ENCODE measurements at places on chromosomes 7 and 10.

DNA sequence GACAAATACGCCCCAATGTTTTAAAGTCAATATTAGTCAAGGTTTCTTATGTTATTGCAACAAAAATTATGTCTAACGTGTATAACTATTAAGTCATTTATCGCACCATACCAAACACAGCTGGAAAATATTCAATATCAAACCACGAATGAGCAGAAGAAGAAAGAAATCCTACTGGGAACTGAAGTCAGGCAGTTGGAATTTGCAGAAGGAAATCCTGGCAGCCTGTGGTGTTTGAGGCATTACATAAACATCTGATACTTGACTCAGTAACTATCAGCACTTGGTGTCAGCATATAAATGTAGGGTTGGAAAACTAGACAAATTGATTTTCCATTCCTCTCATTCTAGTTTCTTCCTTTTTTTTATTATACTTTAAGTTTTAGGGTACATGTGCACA is 83.4 kb upstream of the NUPR2 start:
- no peak for DNase-seq

GRCh38 chr7:152486968-152487367 is 51.2 kb upstream of the KMT2C start:
- DNase-seq = no peak

DNA sequence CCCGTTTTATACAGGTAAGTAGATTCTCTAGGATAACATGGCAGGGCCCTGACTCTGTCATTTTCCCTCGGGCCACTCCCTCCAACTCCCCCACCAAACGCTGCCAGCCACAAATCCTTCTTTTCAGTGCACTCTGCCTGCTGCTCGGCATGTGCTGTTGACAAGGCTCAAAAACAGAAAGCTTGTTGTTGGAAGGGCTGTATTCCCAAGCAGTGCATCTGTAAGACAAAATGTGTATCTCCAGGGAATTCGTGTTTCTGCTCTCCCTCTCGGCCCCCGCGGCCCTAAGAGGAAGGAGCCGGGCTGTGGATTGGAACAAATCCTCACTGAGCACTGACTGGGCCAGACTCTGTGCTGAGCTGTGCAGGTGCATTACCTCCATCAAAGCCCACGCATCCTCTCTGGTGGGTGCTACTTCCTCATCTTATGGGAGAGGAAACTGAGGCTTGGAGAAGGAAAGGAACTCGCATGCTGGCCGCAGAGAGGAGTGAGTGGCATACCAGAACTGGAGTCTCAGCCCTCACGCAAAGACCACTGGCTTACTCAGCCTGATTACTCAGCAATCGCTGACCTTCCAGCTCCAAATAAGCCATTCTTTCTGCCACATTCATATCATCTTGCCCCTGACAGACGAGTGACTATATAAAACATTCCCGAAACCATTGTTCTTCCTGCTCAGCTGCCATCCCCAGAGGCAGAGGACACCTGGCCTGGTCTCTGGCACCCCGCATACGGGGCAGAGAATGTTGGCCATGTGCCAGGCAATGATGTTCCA is 33.5 kb upstream of the ENO4 start:
- peak; percentile 63 for DNase-seq

DNA sequence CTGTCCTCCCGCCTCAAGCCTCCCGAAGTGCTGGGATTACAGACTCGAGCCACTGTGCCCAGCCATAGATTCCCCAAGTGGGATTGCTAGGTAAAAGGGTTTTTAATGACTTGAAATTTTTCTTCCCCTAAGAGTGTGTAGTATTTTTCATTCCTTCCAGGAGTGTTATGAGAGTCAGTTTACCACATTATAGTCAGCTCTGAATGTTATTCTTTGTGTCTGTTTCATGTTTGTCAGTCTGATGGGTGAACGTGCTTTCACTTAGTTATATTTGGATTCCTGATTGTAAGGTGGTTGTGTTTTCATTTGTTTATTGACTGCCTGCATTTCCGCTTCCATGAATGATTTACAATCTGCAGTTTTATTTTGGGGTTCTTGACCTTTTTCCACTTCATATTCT is 6.3 kb downstream of the ZNF212 start:
- DNase-seq = no peak

- DNase-seq = peak; percentile 39
Observed at GRCh38 chr10:79188154-79188965, 119.6 kb downstream of the ZMIZ1 start.

GRCh38 chr10:9781666-9782065 is 1236.0 kb upstream of the CELF2 start:
- peak; percentile 34 for DNase-seq

DNA sequence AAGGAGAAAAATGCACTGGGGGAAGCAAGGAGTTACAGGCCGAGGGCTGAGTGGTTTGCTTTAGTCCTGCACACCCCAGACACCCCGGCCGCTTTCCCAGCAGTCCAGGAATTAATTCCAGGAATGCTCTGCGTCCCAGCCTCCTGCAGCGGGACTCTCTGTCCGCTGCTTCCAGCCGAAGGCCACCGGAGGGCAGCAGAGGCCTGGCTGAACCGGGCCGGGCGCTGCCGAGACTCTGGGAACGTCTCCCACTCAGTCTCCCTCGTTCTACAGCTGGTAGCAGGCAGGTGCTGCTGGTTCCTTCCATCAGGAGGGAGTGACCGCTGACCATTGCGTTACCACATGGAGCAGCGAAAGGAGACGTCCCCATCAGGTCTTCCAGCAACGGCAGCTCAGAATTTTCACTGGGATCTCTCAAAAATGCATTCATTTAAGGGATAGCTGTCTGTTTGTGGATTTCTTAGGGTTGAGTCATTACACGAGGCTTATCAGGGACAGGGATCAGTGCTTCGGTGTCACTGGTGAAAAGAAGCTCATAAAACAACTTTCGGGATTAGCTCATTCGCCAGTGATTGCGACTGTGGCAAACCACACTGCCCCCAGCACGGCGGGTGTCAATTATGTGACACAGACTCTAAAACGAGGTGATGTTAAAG is 24.9 kb upstream of the PITRM1 start:
- DNase-seq = peak; percentile 93

DNA sequence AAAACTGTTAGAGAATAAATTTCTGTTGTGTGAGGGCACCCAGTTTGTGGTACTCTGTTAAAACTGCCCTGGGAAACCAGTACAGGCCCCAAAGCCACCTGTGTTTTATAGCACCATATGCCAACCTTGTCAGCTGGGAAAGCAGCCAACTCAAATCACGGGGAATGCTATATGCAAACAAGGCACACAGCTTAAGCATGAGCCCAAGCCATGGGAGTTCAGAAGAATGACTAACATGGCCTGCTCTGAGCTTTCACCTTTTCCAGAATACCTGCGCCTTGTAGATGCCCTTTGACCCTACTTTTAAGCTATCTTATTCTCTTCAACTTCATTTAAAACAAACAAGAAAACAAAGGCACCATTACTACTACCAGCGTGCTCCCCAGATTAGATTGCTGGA is 5.5 kb upstream of the SLC25A13 start:
- no peak for DNase-seq

GRCh38 chr7:41187322-41187721 is 515.6 kb downstream of the INHBA start:
- DNase-seq = no peak

GRCh38 chr7:48046458-48046857 is 11.1 kb downstream of the C7orf57 start:
- peak; percentile 3 for DNase-seq

GRCh38 chr10:116437076-116437692 is 9.5 kb downstream of the PNLIPRP3 start:
- no peak for DNase-seq

- peak; percentile 90 for DNase-seq
Observed at GRCh38 chr10:69217119-69217754, 2.9 kb upstream of the HKDC1 start.

DNA sequence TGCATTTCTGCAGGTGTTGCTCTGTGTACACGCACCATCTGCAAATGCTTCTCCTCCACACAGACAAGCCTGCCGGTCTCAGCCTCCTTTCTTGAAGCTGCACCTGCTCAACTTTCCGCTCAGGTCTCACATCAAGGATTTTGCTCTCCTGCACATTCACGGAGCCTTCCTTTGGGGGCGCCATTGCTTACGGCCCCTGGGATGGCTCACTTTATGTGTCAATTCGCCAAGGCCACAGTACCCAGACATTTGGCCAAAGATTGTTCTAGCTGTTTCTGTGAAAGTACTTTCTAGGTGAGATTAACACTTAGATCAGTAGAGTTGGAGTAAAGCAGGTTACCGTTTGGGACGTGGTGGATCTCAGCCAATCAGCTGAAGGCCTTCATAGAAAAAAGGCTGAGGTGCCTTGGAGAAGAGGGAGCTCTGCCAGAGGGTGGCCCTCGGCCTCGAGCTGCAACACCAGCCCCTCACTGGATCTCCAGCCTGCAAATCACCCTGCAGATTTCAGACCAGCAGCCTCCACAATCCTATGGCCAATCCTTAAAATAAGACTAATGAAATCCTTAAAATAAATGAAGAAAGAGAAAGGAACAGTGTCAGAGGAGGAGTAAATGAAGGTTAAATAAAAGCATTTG is 39.9 kb upstream of the PPP2R2D start:
- no peak for DNase-seq

- DNase-seq = no peak
Observed at GRCh38 chr7:119640861-119641260, 632.1 kb upstream of the KCND2 start.

- DNase-seq = no peak
Observed at GRCh38 chr10:104035194-104036068, 50.2 kb downstream of the COL17A1 start.

DNA sequence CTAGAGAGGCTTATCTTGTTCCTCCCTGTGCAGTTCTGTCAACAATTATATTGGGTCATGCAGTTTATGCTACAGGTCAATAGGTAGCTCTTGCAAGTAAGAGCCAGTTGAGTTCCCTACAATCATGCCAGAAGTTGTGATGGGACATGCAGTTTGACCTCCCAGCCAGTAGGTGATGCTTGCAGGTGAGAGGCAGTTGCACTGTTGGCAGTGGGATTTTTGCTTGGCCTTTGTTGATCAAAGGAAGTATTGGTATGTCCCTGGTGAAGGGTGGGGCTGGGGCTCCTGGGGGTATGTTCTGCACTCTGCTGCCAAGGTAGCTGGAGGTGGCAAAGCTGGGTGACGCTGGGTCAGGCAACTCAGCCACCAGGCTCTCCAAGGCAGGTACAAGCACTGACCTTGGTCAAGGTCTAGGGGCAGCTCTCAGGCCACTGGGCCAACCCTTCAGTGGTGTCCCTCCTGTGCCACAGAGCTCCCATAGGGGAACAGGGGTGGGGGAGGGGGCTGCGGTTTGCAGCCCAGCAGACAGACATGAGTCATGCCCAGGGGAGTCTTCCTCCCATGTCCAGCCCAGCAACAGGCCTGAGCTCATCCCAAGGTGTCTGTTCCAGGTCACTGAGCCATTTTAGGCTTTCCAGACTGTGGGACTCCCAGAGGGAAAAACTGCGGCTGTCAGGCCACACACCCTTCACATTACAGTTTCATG is 43.3 kb downstream of the MEOX2 start:
- no peak for DNase-seq

- no peak for DNase-seq
Observed at GRCh38 chr7:4054158-4054557, 627.9 kb upstream of the FOXK1 start.

DNA sequence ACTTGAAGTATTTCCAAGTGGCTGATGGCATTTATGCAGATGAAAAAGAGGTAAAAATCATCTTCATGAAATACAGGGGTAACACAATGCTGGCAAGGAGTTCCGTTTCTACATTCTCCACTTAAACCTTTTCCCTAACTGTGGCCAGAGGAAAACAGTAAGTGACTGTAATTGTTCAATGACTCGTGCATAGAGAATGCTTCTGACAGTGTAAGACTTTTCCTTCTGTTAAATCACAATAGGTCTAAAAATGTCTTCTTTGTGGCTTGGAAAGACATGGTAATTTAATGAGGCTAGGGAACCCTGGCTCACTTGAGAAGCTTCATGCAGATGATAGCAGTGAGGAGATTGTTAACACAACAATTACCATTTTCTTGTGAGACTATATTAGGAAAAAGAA is 50.3 kb upstream of the RSU1 start:
- DNase-seq = peak; percentile 87

DNA sequence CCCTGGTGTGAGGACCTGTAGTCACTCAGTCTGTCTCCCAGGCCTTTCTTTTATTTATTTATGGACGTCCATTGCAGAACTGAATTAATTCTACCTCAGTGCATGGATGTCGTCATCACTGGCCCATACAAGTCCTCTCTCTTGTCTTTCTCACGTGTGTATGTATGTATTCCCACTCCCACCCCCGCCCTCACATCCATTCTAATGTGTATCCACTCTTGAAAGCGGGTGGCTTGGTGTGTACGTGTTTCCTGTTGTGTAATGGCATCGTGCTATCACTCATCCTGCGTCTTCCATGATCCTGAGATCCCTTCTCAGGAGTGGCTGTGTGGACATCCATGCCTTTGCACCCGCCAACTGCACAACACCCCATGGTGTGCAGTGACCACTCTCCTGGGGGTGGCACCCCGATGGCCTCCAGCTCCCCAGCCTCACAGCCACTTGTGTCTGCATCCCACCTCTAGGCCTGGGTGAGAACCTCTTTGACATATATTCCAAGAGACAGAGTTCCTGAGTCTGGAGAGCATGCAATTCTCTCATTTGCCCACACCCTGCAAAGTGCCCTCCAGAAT is 3.0 kb upstream of the AOC1 start:
- no peak for DNase-seq

GRCh38 chr7:78769481-78770101 is 683.9 kb downstream of the MAGI2 start:
- DNase-seq = no peak

DNA sequence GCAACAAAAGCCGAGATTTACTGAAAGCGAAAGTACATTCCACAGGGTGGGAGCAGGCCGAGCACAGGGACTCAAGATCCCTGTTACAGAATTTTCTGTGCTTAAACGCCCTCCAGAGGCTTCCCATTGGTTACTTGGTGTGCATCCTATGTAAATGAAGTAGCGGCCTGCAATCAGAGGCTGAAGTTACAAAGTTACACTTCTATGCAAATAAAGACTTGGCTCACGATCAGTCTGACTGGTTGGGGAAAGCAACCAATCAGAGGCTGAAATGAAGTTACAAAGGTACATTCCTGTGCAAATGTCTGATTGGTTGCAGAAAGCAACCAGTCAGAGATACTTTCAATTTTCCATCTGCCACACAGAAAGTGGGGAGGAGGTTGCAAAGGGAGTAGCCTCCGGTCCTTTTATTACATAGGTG is 4.1 kb downstream of the ACBD7 start:
- peak; percentile 89 for DNase-seq

GRCh38 chr7:4766666-4767519 is 8.5 kb upstream of the AP5Z1 start:
- DNase-seq = no peak

DNA sequence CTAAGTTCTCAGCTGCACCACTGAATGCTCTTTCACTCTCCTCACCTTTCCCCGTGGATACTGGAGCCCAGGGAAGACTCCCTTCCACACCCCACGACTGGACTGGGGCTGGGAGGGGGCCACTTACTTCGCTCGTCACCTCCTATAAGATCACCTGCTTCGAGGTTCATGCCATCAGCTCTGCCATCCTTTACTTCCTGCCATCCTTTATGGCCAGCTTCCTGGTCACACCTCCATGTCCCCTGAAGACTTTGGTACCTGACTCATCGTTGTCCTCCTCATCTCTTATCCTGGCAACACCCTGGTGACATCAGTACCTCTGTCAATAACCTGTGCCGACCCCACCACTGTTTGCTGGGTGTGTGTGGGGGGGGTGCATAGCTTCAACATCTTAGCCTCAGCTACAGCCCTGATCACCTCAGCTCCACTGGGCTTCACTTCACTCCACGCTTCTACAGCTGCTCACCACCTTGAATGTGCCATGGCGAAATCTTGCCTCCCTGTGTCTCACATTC is 8.7 kb upstream of the VDAC2 start:
- no peak for DNase-seq

GRCh38 chr10:77305650-77306632 is 331.7 kb downstream of the KCNMA1 start:
- DNase-seq = peak; percentile 81

- no peak for DNase-seq
Observed at GRCh38 chr7:37446371-37446770, 2.3 kb downstream of the ELMO1 start.

Measured in fibroblast of upper back skin (primary cell).